ENCODE measurements at places on chromosomes 3 and 15.
A peak's percentile ranks its signal among the peaks of the same experiment; 100 is the strongest.

- DNase-seq = no peak
These were observed 564.7 kb downstream of the ROBO1 start for GRCh38 chr3:79203144-79203519.

DNA sequence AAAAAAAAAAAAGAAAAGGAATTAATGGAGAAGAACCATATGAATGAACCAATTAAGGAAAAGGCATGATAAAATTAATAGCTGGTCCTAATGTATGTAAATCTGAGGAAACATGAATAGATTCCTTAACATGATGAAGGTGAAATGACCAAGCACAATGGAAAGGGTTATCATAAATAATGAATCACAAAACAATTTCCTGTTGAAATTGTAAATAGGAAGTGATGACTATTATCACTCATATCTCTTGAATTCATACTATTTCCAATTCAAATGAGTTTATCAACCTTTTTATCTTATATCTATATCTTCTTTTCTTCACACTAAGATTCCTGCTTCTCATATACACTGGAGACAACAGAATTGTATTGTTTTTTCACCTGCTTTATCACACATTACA, 32.0 kb downstream of the AADACL2 start:
- DNase-seq = no peak

DNA sequence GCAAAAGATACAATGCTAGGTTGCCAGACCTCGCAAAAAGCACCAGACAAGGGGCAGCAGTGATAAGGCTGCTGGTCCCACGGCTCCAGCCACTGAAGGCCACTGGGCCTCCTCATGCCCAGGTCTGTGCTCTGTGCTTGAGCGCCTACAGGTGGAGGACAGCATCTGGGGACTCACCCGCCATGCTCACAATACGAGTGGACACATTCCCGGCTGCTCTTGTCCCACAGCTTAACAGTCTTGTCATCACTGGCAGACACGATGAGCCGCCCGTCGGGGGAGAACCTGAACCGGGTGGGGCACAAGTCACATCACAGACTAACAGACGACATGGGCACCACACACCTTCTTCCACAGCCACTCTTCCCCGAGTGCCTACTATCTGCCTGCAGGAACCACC, 7.4 kb downstream of the POC1A start:
- DNase-seq = no peak

DNA sequence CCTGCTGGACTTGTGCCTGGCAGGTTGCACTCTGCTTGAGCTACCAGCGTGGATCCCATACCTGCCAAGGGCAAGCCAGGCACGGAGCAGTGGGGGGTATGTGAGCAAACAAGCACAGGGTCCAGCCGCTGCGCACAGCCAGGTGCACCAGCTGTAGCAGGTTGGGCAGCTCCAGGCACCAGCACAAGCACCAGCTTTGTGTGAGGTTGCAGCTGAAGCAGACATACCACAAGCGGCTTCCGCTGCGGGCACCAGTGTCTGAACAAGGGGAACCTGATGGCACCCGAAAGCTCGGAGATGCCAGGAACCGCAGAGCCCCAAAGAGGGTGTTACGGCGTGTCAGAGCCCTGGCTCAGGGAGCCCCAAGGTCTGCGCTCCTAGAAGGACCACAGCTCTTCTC, 472.7 kb upstream of the ARL6 start:
- no peak for DNase-seq

GRCh38 chr3:15989419-15989818, 185.1 kb upstream of the GALNT15 start:
- DNase-seq = no peak

- peak; percentile 89 for DNase-seq
These were observed 37.6 kb downstream of the TRA2B start for GRCh38 chr3:185900228-185900627.

GRCh38 chr3:23319366-23320312, 116.5 kb downstream of the UBE2E2 start:
- DNase-seq = no peak

DNA sequence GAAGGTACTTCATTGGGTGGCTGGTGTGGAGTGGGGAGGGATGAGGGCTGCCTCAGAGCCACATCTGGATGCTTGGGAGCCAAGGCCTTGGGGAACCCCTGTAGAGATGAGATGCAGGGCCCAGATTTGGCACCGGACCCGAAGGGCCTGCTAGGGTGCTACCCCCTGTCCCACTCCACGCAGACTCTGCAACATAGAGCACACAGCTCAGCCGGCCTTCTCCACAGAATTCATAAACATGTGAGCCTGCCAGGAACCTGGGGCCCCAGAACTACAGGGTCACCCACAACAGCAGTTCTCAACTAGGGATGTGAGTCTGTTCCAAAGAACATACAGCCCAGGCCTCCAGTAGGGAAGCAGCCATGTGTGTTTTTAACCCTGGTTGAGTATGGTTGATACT, 62.8 kb downstream of the LRIG1 start:
- DNase-seq = no peak

GRCh38 chr15:85979929-85980328, 99.7 kb upstream of the AGBL1 start:
- no peak for DNase-seq
